Renal cortex interstitium (tissue), 15 donors: ENCODE measurements at places on chromosomes 11 and 22.

DNA sequence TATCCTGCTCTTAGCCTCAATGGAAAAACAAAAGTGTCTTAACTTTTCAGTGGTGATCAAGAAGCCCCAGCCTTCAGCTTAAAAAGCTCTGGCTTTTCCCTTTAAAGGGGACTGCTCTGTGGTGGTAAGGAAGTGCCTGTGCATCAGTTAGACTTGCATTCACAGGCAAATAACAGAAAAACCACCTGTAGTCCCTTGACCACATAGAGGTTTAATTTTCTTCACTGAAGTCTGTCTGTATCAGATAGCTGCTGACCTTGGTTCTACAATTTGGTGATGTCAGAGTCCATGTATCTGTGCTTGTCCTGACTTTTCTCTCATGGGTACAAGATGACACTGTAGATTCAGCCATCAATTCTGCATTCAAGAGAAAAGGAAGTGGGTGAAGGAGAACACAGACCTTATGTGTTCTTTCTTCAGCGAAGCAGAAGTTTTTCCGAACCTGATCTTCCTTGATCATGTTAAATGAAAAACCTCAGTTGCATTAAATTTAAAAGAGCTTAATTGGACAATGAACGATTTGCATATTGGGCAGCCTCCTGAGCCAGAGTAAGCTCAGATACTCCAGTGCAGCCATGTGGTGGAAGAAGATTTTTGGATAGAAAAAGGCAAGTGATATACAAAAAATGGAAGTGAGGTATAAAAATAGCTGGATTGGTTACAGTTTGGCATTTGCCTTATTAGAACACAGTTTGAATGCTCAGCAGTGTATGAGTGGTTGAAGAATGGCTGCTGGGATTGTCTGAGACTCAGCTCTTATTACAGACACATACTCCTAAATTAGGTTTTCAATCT is 43.2 kb upstream of the RDX start:
- DNase-seq: no peak

- DNase-seq: no peak
These were observed 136.7 kb upstream of the NECTIN1 start for GRCh38 chr11:119865661-119866156.

DNA sequence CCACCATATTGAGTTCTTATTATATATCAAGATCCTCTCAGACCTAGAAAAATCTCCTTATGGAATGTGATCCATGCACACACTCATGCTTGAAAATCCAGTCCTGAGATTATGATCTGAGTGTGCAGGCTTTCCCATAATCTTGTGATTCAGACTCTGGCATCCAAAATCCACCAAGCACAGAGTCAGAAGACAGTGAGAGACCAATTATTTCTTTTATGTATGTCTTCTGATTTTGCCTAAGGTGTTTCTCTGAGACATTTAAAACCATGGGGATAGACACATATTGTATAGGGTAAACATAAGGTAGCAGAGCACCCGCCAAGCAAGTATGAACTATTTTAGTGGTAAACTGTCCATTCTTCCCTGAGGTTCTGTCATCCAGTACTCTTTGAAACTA is 52.0 kb upstream of the MMP13 start:
- DNase-seq: no peak

- no peak for DNase-seq
These were observed 75.1 kb downstream of the BUD13 start for GRCh38 chr11:116697639-116698038.

DNA sequence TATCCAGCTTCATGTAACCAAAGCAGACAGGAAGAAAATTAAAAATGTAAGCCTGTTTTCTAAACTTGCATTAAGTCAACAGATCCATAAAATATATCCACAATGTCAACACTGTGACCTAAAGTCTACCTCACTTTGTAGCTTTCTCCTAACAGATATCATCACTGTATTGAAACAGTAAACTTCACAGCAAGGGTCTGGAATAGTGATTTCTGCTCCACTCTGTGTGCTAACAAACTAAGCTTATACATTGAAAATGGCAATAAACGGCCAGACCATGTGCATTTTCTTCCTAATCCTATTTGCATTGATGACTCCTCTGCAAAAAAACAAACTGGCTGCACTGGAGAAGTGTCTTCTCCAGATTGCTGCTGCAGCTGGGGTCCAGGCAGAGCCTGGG is 26.8 kb downstream of the CADM1 start:
- DNase-seq: no peak
